ENCODE measurements at places on chromosomes 7 and 10. TPM values are rescaled to one million over a fixed set of nuclear protein-coding genes. Genes with fewer than 3 reads are reported as not detected.

The GIMAP5 gene
- total RNA-seq, result not detected

The EPDR1 gene
- 10.6 TPM for total RNA-seq

The ABCF2 gene
- 40.7 TPM for total RNA-seq

The AP4M1 gene
- 15.4 TPM for total RNA-seq

The NUTM2D gene
- total RNA-seq, result 3.4 TPM

The COL13A1 gene
- 1.3 TPM for total RNA-seq

The FAM131B gene
- 20.1 TPM for total RNA-seq

The TBRG4 gene
- 32.2 TPM for total RNA-seq
